ENCODE measurements at places on chromosomes 7 and 10.

DNA sequence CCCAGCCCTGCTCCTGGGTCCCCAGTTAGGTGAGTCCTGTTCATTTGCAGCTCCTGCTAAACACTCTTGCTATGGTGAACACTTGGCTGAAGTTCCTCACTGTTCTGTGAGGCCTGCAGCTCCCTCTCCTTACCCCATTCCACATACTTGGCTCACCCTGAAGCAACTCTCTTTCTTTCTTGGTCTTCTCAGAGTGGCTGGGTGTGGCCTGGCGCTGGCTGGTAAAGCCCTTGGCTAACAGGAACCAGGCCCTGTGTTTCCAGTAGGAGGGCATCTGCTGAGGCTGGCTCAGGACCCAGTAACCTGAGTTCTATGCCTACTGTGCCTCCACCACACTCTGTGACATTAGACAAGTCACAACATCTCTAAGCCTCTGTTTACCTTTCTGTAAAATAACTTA, 53.1 kb upstream of the COL13A1 start:
- no peak for DNase-seq

DNA sequence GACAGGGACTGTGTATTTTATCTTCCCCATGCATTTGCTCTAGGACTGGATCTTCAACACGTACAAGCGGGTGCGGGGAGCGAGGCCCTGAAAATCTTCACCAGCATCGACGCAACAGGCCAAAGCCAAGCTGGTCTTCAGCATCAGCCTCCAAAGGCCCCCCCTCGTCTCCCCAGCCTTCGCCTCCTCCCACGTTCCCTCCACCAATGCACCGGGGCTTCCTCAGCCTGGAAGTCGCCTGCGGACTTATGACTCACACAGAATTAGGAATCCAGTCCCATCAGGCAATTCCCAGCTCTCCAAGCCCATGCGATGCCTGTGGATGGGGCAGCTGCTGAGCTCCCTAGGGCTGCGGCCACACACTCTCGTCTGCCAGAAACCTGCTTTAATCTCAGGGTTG, 36.3 kb upstream of the RNF32 start:
- DNase-seq = no peak

DNA sequence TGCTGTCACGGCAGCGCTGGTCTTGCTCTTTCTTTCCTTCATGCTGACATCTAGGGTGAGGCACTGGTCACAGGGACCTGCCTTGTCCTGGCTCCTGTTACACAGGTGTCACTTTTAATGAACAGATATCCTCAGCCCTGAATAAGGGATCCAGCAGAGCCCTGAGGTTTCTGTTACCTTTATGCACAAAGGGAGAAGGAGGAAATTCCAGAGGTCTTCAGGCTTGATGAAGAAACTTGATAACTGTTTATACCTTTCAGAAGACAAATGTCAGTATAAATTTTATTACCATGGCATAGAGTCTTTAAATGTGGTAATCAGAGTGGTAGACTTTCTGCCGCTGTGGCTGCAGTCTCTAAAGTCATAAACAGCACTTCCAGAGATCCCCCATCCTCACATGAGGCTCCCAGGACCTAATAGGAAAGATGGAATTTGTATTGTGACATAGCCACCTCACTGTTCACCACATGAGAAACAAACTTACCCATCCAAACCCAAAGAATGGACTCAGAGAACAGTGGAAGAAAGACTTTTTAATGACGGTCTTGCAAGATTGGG, 2.7 kb downstream of the LRRC27 start:
- DNase-seq = no peak

- peak; percentile 77 for DNase-seq
Measured at GRCh38 chr7:101952355-101953247, 135.2 kb downstream of the CUX1 start.

- no peak for DNase-seq
Measured at GRCh38 chr7:57179776-57180415, 47.7 kb upstream of the ZNF479 start.

GRCh38 chr10:131778385-131778784, 122.4 kb upstream of the PPP2R2D start:
- no peak for DNase-seq

- DNase-seq = peak; percentile 31
Measured at GRCh38 chr10:53314876-53315275, 542.3 kb upstream of the MBL2 start.

- no peak for DNase-seq
Measured at GRCh38 chr7:2861509-2861908, 17.4 kb upstream of the GNA12 start.

GRCh38 chr10:75978213-75978612, 546.8 kb downstream of the LRMDA start:
- no peak for DNase-seq

- no peak for DNase-seq
Measured at GRCh38 chr10:19451937-19452336, 364.3 kb upstream of the PLXDC2 start.

- no peak for DNase-seq
Measured at GRCh38 chr7:106313966-106314365, 29.2 kb upstream of the NAMPT start.

GRCh38 chr7:232410-233248, 40.3 kb downstream of the FAM20C start:
- peak; percentile 33 for DNase-seq

DNA sequence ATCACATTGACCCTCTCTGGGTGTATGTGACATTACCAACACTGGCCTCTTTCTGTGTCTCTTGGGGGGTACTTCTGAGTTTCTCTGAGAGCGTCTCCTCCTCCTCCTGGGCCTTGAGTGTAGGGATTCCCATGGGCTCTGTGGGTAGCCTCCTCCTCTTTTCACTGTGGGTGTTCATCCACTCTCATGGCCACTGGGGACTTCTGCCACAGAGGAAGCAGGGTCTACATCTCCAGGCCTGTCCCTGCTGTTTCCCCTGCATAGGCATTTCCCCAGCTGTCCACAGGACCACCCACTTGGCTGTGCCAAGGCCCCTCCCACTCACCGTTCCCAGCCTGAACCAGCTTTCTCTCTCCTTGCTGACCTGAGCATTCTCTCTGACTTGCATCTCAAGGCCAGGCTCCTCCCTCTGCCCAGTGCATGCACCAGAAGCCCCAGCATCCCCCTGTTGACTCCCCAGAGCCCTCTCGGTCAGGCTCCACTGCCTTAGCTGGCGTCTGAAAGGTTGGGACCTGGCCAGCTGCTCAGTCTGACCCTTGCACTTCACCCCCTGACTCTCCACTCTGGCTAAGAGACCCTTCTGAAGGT, 487.6 kb downstream of the GLRX3 start:
- DNase-seq = no peak

GRCh38 chr7:8205031-8205387, 57.0 kb downstream of the ICA1 start:
- DNase-seq = peak; percentile 34

GRCh38 chr10:125911990-125912389, 15.6 kb downstream of the FANK1 start:
- no peak for DNase-seq

DNA sequence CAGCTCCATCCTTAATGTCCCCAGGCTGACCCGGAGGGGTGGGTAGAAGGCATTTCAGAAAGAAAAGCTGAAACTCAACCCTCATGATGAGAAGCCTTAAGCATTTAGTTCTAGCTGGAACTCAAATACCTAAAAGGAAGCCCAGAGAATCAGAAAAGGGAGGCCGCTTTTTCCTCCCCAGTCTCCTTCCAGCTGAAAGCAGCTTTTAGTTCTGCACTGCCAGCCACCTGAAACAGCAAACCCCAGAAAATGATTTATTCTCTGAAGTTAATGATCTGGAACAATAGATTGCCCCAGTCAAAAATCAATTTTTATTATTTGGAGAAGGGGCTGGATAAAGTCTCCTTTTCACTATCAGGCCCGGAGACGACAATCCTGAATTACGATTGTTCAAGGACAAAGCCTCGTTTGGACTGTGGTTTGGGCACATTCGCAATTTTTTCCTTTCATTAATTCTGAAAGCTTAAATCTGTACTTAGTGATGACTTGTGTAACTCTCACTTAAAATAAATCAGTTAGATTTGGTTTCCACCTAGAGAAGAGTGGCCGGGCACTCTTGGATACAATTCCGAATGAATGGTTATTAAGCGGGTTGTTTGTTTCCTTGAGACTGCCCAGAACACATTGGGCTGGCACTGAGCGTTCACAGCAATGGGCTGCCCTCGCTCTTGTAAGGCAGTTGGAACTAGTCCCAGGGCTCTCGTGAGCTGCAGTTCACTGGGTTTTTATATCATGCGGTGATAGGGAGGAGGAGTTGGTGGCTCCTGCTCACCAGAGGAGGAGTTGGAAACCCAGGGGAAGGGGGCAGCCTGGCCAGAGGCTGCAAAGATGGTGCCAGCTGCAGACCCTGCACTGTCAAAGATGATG, 262.2 kb downstream of the CCSER2 start:
- no peak for DNase-seq

DNA sequence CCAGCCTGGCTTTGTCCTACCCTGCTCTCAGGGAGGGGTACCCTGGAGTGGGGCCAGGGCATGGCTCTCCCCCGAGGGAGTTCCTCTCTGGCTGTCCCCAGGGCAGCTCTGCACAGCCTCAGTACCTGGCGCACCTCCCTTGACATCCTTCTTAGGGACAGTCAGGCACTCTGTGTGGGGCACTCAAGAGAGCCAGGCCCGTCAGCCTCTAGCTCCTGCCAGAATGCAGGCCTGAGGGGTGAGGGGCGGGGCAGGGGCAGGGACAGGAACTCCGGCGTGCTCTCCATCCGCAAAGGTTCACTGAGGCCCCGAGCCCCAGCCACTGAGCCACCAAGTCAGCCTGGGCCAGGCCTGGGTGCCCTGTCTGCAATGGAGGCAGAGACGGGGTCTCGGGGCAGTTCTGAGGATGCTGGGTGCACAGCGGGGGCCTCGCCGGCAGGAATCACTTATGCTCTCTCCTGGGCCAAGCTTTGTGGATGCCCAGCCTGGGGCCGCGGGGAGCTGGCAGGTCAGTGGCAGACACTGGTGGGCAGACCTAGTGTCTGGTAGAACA, 10.1 kb downstream of the LIMK1 start:
- DNase-seq = no peak

DNA sequence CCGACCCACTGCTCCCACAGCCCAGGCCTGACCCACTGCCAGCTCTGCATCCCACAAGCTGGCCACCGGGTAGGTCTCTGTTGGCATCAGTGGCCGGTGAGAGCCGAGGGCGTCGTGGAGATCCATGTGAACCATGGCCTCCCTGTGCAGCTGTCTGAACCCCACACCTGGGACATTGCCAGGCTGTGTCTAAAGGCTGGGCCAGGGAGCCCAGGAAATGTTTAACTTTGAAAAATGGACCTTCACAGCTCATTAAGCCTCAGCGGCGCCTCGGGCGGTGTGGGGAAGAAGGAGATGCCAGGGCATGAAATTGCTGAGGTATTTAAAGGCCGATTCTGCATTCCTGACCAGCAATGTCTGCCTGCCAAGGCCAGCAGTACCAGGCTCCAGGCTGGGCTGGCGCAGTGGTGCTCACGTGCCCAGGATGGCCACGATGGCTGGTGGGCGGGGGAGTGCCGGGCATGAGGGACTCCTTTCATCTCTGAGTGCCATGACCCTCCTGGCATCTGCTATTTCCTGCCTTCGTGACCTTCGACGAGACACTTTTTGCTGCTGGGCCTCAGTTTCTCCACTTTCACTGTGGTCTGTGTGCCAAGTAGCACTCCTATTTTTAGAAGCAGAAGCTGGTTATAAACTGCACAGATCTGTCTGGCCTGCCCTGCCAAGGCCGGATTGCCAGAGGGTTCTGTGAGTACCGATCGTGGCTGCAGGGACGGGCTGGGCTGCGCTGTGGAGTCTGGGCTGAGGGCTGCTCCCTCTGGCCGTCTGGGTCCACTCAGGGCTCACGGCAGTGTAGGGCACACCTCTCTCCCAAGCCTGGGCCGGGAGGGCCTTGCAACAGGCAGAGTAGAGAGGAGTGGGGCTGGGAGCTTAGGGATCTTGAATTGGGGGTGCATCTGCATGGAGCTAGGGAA, 21.8 kb downstream of the ELFN1 start:
- DNase-seq = no peak

DNA sequence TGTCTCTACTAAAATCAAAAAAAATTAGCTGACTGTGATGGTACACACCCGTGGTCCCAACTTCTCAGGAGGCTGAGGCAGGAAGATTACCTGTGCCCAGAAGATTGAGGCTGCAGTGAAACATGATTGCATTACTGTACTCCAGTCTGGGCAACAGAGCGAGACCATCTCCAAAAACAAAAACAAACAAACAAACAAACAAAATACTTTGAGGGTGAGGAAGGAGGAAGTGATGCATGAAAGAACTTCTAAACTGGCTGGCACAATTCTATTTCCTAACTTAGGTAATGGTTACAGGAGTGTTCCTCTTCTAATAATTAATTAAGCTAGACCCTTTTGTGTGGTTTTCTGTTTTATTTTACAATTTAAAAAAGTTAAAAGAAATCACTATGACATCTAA, 15.5 kb downstream of the WAPL start:
- no peak for DNase-seq

GRCh38 chr10:35041502-35041879, 48.6 kb downstream of the CUL2 start:
- DNase-seq = no peak

GRCh38 chr7:2800931-2801688, 43.0 kb downstream of the GNA12 start:
- DNase-seq = no peak

DNA sequence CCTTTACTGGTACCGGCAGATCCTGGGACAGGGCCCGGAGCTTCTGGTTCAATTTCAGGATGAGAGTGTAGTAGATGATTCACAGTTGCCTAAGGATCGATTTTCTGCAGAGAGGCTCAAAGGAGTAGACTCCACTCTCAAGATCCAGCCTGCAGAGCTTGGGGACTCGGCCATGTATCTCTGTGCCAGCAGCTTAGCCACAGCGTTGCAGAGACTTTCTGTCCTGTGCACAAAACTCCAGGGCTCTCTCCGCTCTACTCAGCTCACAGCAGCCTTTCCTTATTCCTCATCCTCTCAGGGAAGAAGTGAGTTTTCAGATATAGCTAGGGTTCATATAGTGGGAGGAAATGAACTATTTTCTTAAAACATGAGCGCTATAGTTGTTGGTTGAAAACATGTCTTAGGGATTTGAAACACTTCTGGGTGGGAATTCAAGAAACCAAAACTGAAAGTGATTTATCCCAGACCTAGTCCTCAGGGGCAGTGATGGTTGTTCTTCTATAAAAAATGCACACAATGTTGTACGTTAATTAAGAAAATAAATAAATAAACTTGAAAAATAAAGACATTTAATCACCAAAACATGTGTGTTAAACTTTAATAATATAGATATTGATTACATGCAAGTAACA, 150.2 kb upstream of the PRSS58 start:
- no peak for DNase-seq

DNA sequence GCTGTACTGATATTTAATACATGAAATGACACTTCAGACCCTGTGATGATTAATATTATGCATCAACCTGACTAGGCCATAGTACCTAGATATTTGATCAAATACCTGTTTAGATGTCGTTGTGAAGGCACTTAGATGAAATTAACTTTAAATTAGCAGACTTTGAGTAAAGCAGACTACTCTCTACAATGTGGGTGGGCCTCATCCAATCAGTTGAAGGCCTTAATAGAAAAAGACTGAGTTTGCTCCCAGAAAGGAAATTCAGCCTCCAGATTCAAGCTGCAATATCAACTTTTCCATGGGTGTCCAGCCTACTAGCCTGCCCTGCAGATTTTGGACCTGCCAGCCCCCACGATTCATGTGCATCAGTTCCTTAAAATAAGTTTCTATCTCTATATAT, 68.6 kb upstream of the TMEM168 start:
- no peak for DNase-seq

- DNase-seq = no peak
Measured at GRCh38 chr7:21140622-21141021, 287.3 kb upstream of the SP4 start.

GRCh38 chr7:4000934-4001333, 681.2 kb upstream of the FOXK1 start:
- no peak for DNase-seq

- DNase-seq = peak; percentile 73
Measured at GRCh38 chr7:106583100-106583499, 77.9 kb downstream of the CCDC71L start.

Data from AG09309 (cell line).